ENCODE measurements at places on chromosomes 5 and 9. TPM values are rescaled to one million over a fixed set of nuclear protein-coding genes. Genes with fewer than 3 reads are reported as not detected.

- no peak for DNase-seq
Observed at GRCh38 chr9:132221941-132222340, 60.1 kb downstream of the NTNG2 start.

- DNase-seq, result no peak
Observed at GRCh38 chr5:88544671-88545070, 276.0 kb upstream of the TMEM161B start.

- no peak for DNase-seq
Observed at GRCh38 chr5:73311291-73312110, 137.1 kb downstream of the FOXD1 start.

GRCh38 chr5:9388941-9389674 lies 156.8 kb downstream of the SEMA5A start:
- DNase-seq, result no peak

DNA sequence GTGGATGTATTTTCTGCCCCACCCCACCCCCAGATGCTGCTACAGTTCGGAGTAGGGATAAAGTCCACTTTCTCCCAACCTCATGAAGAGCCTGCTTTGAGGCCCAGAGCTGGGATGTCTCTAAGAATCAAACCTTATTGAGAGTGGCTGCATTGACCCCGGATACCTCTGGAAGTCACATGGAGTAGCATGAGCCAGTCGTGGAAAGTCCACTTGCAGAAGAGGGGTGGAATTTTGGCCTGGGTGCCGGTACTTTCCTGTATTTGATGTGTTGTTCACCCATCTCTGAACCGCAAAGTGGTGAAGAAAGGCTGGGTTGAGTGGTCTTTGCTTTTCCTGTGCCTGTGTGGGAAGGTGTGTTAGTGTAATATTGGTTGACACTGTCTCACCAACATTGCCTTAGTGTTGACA lies 3.7 kb downstream of the OTULIN start:
- DNase-seq, result no peak

GRCh38 chr9:38713426-38713825 lies 6.5 kb downstream of the FAM240B start:
- no peak for DNase-seq

DNA sequence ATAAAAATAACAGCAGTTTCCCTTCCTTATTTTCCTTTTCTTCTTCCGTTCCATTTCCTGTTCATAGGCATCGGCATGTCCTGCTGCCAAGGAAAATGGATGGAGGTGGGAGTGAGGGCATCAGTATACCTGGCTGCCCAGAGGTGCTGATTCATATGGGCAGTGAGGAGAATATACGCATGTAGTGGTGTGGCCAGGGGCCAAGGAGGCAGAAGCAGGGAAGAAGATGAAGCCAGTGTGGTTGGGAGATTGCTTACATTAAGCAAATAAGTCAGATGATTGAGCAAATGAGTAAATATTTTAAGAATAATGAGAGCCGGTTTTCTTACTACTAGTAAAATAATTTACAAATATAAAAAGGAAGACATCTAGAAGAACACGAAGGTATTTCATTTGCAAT lies 344.9 kb upstream of the PAPPA start:
- DNase-seq, result no peak

Gene SPINK7
- total RNA-seq, result not detected

Gene SH2D3C
- 38.1 TPM for total RNA-seq

Gene FOXD4
- not detected for total RNA-seq

Gene HK3
- 4.1 TPM for total RNA-seq
